ENCODE measurements at places on chromosomes 3 and 15.

DNA sequence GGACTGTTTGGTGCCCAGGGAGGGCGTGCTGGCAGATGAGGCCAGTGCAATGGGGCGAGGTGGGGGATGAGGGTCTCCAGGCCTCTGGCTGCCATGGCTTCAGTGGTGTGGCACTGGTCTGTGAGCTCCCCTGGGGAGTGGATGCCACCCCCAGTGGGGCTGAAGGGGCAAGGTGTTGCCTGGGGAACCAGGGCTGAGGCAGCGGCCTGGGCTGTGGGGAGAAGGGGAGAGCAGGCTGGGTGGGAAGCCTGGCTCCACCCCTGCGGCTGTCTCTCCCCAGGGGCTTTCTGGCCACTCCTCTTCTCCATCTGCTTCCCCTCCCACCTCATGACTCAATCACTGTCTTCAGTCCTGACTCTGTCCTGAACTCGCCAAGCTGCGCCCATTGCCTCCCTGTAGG, 88.4 kb upstream of the TLE3 start:
- DNase-seq, result no peak

- DNase-seq, result no peak
These were observed 27.1 kb downstream of the DUOX1 start for GRCh38 chr15:45156744-45157455.

DNA sequence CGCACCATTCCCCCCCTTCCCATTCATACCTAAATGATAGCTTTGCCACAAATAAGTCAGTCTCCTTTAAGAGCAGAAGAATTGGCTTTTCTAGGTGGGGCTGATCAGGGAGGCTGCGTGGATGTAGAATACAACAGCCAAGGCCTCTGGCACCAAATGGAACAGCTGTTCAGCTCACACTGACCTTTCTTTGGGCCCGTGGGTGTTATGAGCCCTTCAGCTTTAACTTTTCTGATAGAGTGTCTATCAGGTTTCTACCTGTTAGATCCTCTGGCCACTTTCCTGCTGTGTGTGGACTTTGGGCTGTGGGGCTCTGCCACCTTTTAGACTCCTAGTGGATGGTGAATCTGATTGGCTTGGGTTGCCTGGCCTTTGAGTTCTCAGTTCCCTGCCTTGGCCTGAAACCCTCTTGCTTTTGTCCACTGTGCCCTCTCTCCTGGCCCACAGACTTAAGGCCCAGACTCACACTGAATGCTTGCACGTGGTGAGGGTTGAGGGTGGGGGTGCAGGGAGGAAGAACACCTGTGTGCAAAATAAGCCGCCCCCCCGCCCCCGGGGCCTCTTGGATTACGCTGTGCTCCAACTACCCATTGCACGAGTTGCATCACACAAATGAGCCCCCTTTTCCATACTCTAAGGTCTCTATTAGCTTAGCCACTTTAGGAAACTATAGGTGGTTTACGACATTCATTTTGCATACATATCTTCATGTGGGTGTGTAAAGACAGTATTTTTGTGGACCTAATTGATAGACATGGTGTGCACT, 1.3 kb upstream of the RFX7 start:
- DNase-seq, result no peak

DNA sequence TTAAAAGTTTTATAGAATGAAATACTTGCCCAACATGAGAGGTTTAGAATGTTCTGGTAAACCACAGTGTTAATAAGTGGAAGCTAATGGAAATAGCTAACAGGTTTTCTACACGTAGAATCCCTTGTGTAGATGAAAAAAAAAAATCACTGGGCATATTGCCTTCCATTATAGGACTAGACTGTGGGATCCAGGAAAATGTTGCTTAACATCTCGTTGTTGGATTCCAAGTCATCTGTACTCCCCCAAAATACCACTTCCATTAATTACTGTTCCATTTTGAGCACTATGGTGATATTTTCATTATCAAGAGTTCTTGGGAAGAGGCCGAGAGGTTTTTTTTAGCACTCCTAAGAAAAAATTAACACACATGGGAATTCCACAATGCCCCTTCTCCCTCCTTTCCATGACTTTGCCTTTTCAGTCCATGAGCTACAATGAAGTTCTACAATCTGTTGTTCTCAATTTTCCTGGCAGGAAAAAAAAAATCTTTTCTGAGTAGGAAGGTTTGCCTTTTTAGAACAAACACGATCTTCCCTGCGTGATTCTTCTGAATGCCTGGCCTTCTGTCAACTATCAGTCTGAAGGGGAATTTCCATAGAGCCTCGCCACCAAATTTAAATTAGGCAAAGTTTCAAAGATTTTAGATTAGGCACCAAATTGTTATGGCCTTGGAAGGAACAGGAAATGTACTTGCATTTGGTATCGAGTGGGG, 74.4 kb upstream of the CTDSPL start:
- DNase-seq, result no peak

GRCh38 chr15:83446904-83447709, at the start of gene SH3GL3:
Gene SH3GL3 (plus strand): TSS chr15:83447341. CDS start chr15:83447534, 193 bp downstream.
- DNase-seq, result no peak

GRCh38 chr3:142850395-142851023, 38.4 kb downstream of the PCOLCE2 start:
- DNase-seq, result peak; percentile 19

DNA sequence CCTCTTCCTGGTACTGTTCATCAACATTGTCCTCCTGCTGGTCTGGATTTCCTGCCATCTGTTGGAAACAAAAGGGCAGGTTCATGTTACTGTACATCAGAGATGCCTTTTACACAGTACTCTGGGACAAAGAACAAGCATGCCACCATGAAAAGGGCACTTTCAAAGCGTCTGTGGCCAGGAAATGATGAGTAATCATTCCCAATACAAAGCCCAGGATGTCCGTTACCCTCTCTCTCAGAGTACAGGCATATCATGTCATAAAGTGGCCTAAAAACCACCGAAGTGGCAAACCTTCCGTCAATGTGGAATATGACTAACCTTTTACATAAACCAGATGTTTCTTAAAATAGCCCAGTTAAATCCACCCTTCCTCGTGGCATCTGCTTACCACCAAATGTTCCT, 71.2 kb downstream of the GOLIM4 start:
- DNase-seq, result peak; percentile 87

- DNase-seq, result no peak
These were observed 13.0 kb upstream of the ALDH1A3 start for GRCh38 chr15:100866386-100867330.

GRCh38 chr3:80051602-80051962, 283.8 kb upstream of the ROBO1 start:
- no peak for DNase-seq

GRCh38 chr15:40754574-40754882, 526 bp downstream of the RMDN3 start:
- no peak for DNase-seq

GRCh38 chr15:69318033-69318432, 19.3 kb downstream of the PAQR5 start:
- DNase-seq, result no peak

DNA sequence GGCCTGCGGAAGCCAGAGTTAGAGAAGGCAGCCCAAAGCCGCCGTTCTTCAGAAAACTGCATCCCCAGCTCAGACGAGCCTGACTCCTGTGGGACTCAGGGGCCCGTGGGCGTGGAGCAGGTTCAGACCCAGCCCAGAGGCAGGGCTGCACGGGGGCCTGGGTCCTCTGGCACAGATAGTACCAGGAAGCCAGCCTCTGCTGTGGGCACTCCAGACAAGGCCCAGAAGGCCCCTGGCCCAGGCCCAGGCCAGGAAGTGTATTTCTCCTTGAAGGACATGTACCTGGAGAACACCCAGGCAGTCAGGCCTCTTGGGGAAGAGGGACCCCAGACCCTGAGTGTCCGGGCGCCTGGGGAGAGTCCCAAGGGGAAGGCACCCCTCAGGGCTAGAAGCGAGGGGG, 23.1 kb downstream of the ALPK3 start:
- DNase-seq, result no peak

DNA sequence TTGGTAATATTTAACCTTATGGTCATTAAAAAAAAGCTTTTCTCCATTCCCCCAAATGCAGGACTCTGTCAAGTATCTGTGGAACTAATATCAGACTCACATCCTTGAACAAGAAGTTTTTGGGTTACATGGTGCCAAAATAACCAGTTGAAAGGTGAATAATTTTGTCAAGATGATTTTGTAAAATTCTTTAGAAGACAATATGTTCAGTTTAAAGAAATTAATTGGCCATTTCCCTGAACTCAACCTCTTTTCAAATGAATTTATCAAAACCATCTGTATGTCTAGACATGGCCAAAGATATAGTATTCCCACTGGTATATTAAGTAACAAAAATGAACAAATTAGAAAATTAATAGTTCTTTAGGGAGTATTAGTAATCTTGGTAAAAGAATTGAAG, 280.5 kb downstream of the MBNL1 start:
- no peak for DNase-seq

GRCh38 chr3:78907367-78907766, 860.4 kb downstream of the ROBO1 start:
- no peak for DNase-seq

DNA sequence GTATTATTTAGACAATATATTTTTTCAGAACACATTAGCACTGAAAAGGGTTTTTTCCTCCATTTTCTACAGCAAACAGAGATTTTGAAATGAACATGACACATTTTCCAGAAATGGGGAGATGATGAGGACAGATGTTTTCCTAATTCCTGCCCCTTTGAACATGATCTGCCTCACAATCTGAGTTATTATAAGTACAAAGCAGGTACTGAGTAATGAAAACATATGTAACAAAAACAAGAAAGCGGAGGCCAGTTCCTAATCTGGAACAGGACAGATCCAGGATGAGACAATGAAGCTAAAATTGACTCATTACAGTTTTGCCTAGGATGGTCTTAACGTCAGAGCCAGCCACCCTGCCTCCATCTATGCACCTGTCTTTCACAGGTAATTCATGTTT, 642.8 kb upstream of the NR2F2 start:
- no peak for DNase-seq

GRCh38 chr15:80953953-80954778, 35.5 kb downstream of the MESD start:
- no peak for DNase-seq

DNA sequence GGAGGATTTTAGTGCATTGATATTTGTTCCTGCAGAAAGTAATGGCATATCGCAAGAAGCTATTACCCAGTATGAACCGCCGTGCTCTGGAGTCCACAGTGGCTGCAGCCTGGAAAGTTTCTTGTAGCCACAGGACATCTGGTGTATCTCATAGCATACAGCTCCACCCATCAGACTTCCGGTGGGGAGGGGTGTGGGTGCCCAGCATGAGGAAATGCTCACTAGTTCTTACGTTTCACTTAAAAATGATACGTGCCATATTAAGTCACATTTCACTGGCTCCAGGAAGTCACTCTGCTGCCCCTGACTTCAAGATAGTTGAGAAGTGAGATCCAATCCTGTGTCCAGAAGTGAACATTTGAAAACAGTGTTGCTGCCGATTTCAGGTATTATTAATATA, 990.4 kb downstream of the GBE1 start:
- no peak for DNase-seq

DNA sequence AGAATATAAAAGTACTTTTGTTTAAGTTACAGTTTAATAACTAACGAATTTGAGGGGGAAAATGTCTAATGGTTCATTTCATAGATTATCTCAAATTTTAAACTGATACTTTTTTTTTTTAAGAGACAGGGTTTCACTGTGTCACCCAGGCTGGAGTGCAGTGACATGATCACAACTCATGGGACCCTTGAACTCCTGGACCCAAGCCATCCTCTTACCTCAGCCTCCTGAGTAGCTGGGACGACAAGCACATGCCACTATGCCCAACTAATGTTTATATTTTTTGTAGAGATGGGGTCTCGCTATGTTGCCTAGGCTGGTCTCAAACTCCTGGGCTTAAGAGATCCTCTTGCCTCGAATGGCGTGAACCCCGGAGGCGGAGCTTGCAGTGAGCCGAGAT, 16.5 kb downstream of the LRRC58 start:
- no peak for DNase-seq

DNA sequence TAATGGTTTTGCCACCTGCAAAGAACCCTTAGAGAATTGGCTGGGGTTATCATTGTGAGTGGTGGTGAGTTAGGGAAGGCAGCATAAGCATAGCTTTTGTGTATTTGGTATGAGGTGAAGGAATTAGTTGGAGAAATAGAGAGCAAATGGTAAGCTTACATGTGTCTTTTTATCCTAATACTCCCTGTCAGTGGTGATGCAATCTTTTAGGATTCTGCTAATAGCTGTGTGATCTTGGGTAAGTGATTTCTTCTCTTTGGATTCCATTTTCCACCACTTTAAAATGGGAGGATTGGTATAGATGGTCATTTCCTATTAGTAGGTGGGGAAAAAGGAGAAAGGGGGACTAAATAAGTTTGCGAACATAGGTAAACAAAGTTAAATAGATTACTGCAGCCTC, 30.9 kb downstream of the PIAS1 start:
- no peak for DNase-seq

DNA sequence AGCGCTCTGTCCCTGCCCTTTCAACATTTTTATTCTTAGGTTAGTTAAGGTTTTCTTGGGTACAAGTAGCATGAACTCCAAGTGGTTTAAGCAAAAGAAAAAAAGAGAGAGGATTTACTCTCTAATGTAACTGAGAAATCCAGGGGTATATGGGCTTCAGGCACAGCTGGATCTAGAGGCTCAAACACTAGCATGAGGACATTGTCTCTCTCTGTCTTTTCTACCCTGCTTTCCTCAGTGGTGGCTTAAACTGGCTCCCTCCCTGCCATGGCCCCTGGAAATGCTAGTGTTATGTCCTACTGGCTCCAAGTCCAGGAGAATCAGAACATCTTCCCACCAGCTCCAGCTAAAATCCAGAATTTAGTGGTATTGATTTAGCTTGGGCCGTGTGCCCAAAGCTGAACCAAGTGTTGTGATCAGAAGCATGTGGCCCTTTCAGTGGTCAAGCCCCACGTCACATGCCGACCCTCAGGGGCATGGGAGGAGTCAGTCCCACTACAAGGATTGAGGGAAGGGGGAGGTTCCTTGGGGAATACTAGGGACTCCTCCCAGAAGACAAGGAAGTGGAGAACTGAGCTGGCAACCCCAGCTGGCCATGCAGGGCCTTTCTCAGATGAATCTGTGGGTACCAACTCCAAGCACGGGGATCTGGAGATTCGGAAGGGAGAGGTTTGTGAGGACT, 58.0 kb downstream of the LINGO1 start:
- no peak for DNase-seq

GRCh38 chr15:38461066-38461833, 7.3 kb downstream of the FAM98B start:
- peak; percentile 18 for DNase-seq

- no peak for DNase-seq
These were observed 745.3 kb upstream of the EPHA6 start for GRCh38 chr3:96069065-96069464.

- no peak for DNase-seq
These were observed 74.3 kb downstream of the LIPC start for GRCh38 chr15:58506064-58506490.

- DNase-seq, result no peak
These were observed 33.9 kb upstream of the GRAMD1C start for GRCh38 chr3:113804661-113805060.

GRCh38 chr3:40096661-40097111, 212.8 kb upstream of the EIF1B start:
- DNase-seq, result no peak

- DNase-seq, result no peak
These were observed 66.9 kb upstream of the PLAAT1 start for GRCh38 chr3:193174140-193174539.

GRCh38 chr3:13371100-13372075, 48.7 kb downstream of the NUP210 start:
- DNase-seq, result no peak

GRCh38 chr3:50167069-50167840, 12.1 kb downstream of the SEMA3F start:
- no peak for DNase-seq

- DNase-seq, result no peak
These were observed 447.8 kb upstream of the BCHE start for GRCh38 chr3:166285001-166285400.

- no peak for DNase-seq
These were observed 32.8 kb downstream of the SEC62 start for GRCh38 chr3:169999433-169999832.
